ENCODE measurements at places on chromosomes 4 and X. TPM values are rescaled to one million over a fixed set of nuclear protein-coding genes. Genes with fewer than 3 reads are reported as not detected.

DNA sequence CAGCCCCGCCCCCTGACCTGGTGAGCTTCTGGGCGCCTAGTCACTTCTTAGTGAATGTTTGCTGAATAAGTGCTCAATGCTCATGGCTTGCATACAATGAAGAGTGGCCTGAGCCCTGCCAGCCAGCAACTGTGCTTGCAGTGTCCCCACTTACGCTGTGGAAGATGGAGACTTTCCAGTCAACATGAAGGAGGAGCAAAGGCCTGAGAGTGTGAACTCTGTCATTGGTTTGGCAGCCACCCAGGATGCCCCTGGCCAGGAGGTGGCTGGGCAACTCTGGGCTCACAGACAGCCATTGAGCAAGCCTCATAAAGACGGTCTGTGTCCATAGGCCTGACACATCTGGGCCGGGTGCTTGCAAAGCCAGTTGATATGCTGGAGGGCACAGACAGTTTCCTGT, 72.1 kb upstream of the MAMLD1 start:
- DNase-seq: no peak

GRCh38 chr4:107913283-107913899, 18.0 kb upstream of the CYP2U1 start:
- DNase-seq: peak; percentile 85

- DNase-seq: no peak
These were observed 19.4 kb downstream of the HMGB2 start for GRCh38 chr4:173314715-173315114.

QRFPR gene
- 1.3 TPM for total RNA-seq

MAMLD1 gene
- 2.8 TPM for total RNA-seq

PNCK gene
- total RNA-seq: 0.77 TPM
